Activated T-helper 1 cell treated with Interleukin-2 at 50 U/mL for 16 hours (primary cell): ENCODE measurements at places on chromosomes 7 and 10.

- no peak for DNase-seq
Measured at GRCh38 chr10:35012781-35013180, 77.4 kb downstream of the CUL2 start.

DNA sequence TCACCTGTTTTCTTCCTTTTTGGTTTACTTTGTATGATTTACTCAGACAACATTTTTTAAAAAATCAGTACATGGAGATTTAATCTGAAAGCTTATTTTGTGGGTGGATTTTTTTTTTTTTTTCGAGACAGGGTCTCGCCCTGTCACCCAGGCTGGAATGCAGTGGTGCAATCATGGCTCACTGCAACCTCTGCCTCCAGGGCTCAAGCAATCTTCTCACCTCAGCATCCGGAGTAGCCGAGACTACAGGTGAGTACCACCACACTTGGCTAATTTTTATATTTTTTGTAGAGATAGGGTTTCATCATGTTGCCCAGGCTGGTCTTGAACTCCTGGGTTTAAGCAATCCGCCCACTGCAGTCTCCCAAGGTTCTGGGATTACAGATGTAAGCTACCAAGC lies 2.5 kb downstream of the GSTO1 start:
- no peak for DNase-seq

GRCh38 chr10:124721330-124722045 lies 22.7 kb downstream of the FAM53B start:
- DNase-seq = no peak

- DNase-seq = no peak
Measured at GRCh38 chr7:55657654-55658053, 85.4 kb upstream of the VOPP1 start.

DNA sequence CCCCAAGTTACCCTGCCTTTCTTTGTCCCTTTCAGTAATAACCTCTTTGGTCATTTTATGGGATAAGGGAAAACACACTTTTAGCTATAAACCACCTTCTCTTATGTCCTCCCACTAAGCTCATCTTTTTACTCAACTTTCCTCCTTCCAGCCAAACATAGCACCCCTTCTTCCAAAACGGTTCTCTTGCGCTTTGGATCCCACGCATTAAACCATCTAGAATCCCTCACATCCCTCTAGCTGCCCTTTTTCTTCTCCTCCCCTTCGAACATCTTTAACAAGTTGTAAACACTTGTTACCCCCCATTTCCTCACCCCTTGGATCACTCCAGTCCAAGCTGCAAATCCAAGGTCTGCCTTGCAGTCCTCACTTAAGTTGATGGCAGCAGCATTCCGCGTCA lies 13.4 kb downstream of the WAPL start:
- no peak for DNase-seq

DNA sequence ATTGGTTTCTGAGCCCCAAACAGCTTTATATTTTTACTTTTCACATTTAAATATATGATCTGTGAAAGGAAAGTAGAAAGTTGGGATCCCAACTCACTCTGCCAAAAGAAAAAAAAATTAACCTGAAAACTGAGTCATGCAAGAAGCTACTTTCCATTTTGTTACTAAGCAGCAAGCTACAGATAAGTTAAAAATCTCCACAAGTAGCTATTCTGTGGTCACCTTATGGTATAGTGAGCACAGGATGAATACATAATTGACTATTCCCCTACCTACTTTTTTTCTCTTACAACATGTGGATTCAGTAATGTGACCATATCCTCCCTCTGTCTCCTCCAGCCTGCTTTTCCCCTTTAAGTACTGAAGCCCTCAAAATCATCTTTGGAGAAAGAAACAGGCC lies 30.3 kb upstream of the CREB3L2 start:
- no peak for DNase-seq

- no peak for DNase-seq
Measured at GRCh38 chr10:33791272-33791660, 456.8 kb upstream of the NRP1 start.

- DNase-seq = no peak
Measured at GRCh38 chr10:102150970-102151773, 1.0 kb upstream of the NOLC1 start.

DNA sequence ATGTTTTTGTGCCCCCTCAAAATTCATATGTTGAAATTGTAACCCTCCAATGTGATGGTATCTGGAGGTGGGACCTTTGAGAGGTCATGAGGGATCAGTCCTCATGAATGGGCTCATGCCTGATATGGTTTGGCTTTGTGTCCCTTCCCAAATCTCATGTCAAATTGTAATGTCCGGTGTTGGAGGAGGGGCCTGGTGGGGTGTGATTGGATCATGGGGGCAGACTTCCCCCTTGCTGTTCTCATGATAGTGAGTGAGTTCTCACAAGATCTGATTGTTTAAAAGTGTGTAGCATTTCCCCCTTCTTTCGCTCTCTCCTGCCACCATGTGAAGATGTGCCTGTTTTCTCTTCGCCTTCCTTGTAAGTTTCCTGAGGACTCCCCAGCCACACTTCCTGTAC lies 53.4 kb downstream of the TLL2 start:
- no peak for DNase-seq

DNA sequence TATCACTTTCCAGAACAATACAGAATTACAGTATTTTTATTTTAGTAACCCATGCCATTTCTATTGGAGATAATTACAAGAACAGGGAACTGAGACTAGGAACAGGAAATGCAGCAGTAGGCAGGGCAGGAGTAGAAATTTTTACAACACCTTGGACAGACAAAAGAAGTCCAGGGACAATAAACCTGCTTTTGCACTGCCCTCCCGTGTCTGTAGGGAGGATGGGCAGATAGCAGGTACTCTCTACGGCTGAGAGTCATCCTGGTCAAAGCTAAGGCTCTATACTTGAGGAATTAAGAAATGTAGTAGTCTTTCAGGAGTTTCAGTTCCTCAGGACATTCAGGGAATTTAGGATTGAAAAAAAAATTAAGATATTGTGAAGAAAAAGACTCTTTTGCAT lies 63.4 kb downstream of the VAX1 start:
- no peak for DNase-seq

GRCh38 chr10:35778306-35778705 lies 136.2 kb upstream of the FZD8 start:
- no peak for DNase-seq

DNA sequence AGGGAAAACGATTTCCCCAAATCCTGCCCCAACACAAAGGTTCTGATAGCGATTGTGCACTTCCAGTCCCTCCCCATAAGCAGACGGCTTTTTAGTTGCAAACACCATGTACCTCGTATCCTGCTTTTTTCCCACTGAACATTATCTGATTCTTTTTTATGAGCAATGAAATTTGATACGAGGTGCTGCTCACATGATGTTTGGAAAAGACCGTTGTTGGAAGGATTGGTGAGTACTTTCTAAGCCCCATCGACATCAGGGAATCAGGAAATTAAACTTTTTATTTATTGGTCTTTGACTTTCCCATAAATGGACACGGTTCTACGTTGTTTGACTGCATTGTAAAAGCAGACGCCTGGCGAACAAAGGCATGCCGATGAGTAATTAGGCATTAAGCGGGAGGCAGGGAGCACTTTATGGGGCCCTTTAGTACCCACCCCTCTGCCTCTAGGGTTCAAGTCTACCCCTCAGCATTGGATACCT lies 49.4 kb downstream of the TEX36 start:
- DNase-seq = no peak

DNA sequence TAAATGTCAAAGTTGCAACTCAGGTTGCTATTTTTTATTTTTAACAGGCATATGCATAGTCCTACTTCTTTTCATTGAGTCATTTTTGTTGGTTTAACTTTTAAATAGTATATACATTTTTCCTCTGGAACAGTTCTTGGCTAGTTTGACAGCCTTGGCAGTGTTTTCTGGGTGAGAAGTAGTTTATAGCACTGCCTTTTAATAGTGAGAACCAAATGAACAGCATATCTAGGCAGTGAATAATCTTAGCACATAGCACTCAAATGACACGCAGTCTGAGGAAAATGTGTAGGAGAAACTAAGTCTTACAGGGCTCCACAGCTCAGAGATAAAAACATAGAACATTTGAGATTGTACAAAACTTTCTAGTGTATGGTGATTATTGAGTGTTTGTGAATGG lies 265.5 kb upstream of the POT1 start:
- DNase-seq = no peak

DNA sequence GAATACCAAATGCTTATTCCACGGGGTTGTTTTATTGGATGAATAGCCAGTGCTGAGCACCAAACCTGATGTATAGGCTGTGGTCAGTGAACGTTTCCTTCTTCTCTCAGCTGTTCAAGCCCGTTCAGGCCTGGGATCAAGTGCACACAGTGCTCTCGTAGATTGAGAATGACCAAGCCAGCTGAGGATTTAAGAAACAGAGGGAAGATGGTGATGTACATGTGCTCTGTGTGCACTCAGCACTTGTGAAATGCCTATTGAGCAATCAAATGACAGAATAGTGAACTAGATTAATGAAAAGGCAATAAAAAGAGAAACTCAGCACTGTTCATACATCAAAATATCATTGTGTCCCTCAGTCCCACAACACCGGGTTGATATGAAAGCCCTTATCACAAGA lies 302.5 kb downstream of the BMPER start:
- no peak for DNase-seq

DNA sequence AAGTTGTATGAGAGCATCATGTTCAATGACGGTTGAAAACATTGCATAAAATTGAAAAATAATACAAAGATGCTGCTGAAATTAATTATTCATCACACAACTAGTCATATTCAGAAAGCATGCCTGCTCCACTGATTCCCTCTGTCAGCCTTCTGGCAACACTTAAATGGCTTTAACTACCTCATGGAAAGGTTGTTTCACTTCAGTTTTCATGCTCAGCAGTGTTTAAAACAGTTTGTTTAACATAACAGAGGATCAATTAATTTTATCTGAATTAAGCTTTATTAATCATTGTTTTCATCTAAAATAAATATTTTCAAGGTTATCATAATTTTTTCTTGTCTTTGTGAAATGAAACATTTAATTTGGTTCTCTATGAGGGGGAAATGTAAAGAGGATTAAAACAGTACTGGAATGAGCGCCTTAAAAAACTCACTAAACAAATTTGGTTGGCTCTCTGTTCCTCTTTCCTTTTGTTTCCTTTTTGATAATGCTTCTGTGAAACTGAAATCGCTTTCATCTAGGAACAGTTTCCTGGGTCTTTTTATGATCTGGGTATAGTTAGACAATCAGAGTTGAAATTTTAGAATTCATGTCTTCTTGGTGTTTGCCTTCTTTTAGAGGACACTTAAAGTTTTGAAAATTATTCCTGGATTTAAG lies 427.4 kb downstream of the SH2D4B start:
- no peak for DNase-seq

GRCh38 chr7:1662101-1662500 lies 8.0 kb upstream of the ELFN1 start:
- no peak for DNase-seq

DNA sequence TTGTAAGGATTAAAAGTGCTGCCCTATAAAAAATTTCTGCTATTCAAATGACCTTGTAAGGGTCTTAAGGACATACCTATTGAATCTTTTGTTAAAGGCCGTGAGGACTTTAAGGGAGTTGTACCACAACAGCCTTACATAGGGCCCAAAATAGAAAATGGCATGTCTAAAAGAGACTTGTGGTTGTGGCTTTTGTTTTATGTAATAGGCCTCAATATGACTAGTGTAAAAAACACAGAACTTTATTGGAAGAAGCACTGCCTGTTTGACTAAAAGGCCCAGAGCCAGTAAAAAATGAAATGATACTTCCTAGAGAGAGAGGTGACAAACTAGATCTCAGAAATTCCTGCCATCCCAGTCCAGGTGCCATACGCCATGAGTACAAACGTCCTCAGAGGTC lies 286.6 kb downstream of the SEMA3D start:
- no peak for DNase-seq

GRCh38 chr7:93185303-93186027 lies 37.3 kb upstream of the SAMD9L start:
- DNase-seq = no peak

DNA sequence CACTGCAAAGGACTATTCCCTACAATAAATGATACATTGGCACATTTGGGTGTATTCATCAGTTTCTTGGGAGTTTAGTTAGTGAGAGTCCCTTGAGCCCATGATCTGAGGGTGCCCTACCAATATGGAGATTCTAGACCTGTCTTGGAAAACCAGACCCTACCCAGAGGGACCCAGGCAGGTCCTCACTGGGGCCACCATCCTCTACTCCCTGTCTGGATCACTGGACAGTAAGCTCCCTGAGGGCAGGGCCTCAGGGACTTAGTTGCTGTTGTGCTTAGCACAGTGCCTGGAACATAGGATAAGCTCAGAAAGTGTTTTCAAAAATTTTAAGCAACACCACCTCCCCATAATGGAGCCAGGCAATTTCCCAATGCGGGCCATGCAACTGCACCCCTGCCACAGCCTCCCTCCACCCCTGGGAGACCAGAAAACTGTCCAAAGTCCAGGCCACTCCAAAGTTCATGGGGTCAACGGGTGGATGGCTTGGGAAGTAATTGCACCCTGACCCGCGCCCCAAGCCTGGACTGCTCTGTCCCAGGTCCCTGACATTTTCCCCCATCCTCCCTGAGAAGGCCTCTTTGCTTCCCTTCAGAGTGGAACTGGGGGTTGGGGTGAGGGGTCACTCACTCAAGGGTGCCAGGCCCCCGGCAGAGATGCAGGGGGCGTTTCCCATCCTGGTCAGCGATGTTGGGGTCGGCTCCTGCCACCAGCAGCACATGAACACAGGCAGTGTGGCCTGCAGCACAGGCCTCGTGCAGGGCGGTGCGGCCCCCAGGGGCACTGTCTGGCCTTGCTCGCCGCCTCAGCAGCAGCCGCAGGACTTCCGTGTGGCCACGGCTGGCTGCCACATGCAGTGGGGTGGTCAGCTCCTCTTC lies 1.0 kb downstream of the ASB10 start:
- no peak for DNase-seq

DNA sequence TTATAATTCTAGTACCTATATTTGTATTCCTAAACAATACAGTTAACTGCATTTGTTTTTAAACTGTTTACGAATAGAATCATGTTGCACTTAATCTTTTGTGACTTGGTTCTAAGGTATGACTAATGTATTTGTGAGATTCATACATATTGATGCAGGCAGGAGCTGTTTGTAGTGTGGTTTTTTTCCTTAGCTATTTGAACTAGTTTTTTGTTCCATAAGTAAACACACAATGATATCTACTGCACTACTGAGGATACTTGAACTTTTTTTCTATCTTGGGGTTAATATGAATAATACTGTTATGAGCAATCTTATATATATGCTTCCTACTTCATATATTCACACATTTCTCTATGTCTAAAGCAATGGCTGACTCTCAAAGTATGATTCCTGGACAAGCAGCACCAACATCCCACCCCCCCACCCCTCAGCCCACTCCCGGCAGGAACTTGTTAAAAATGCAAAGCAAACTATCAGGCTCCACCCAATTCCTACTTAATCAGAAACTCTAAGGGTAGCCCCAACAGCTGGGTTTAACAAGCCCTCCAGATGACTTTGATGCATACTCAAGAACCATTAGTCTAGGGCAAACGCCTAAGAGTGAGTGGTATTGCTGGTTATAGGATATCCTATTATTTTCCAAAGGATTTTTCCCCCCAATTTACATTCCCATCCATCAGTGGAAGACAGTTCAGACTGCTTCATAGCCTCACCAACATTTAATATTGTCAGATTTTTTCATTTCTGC lies 25.8 kb downstream of the BRAF start:
- DNase-seq = no peak

GRCh38 chr7:2525658-2526630 lies 6.4 kb downstream of the LFNG start:
- DNase-seq = no peak

GRCh38 chr7:72249106-72249505 lies 163.0 kb downstream of the CALN1 start:
- no peak for DNase-seq

- DNase-seq = no peak
Measured at GRCh38 chr7:110721395-110721794, 369.5 kb upstream of the LRRN3 start.
